ENCODE measurements at places on chromosomes 1 and 21.

GRCh38 chr1:34843392-34844251, 15.9 kb downstream of the SMIM12 start:
- no peak for DNase-seq

GRCh38 chr1:164971921-164972415, 384.5 kb downstream of the LMX1A start:
- DNase-seq, result no peak

DNA sequence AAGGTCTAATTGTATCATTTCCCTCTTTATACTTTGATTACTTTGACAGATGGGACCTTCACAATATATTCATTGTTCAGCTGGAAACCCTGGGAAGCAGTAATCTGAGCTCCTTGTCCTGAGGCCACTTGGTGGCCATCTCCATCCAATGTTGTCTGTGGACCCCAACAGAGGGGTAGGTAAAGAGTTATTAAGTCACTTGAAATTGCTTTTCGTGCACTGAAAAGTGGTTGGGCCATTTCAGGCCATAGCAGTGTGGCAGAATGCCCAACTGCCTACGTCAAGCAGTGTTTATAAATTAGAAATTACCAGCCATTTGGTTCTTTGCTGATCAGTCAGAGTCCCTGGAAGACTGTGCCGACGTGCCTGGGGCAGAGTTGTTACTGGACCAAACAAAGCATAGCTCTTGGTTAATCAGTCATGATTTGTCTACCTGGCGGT, 308.3 kb upstream of the USP25 start:
- no peak for DNase-seq

GRCh38 chr1:22776035-22776613, 65.5 kb downstream of the EPHB2 start:
- no peak for DNase-seq

DNA sequence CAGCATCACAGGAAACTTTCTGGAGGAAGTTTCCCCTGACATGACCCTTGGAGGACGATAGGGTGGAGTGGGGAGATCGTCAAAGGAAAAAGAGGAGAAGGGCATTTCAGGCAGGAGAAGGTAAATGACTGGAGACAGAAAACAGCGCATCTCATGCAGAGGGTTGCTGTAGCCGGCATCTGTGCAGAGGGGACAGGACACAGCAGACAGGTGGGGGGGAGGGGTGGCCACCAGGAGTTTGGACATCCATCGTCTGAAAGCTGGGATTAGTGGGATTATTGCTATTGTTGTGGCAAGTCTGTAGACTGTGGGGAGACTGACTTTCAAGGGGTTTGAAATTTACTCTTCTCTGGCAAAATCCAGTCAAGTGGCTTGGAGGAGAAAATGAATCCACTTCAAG, 463.9 kb downstream of the OMA1 start:
- DNase-seq, result peak; percentile 56

- DNase-seq, result peak; percentile 40
Observed at GRCh38 chr1:228860911-228861831, 125.9 kb downstream of the RHOU start.

GRCh38 chr1:186819126-186819525, 9.6 kb upstream of the PLA2G4A start:
- no peak for DNase-seq

GRCh38 chr1:212346601-212347000, 61.4 kb downstream of the PPP2R5A start:
- no peak for DNase-seq

DNA sequence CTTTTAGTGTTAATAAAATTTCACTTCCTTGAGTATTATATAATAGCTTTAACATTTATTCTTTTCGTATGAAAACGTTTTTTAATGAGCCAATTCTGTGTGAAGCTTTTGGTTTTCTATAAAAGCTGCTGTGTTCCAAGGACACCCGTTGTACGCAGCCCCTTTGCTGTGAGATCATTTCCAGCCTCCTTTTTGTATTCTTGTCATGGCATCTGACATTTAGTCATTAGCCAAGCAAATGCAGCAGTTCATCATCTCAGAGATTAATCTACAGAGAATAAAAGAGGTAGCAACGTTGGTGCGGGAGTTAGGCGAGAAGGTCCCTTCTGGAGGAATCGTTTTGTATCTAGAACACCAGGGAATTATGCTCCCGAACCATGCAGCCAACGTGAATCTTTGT, 1.3 kb upstream of the UMODL1 start:
- DNase-seq, result no peak

GRCh38 chr1:203954788-203955552, 93.6 kb downstream of the SNRPE start:
- DNase-seq, result no peak

DNA sequence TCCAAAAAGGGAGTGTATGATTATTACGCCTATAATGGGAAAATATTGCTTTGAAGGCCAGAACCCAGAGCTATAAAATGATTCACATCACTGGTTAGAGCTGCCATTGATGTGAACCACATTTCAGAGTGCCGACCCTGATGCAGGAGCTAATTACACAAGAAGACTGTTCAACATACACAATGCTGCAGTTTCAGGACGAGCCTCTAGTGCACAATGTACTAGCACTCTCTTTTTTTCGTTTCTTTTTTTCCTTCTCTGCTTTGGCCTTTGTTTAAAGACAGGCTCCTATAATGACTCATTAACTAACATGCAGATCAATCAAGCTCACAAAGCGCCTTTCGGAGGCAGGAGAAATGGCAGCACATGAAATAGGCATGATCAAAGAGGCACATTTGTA, 66.0 kb upstream of the HMGB4 start:
- DNase-seq, result no peak

GRCh38 chr1:61135291-61135690, 52.9 kb downstream of the NFIA start:
- DNase-seq, result no peak

DNA sequence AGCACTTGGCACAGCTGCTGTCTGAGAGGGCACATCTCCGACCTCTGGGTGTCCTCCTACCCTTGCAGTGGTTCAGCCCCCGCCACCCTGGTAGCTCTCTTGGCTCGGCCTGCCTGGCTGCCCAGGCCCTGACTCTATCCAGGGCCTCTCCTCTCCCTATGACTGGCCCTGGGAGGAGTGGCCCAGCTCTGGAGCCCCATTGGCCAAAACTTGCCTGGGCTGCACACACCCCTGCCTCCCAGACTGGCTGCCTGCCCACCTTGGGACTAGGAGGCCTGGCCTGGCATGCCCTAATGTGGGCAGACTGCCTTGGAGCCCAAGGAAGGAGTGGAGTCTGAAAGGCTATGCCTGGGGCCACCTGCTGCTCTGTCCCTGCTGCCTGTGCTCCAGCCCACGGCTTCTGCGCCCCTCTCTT, 33.6 kb downstream of the ACOT11 start:
- DNase-seq, result no peak

DNA sequence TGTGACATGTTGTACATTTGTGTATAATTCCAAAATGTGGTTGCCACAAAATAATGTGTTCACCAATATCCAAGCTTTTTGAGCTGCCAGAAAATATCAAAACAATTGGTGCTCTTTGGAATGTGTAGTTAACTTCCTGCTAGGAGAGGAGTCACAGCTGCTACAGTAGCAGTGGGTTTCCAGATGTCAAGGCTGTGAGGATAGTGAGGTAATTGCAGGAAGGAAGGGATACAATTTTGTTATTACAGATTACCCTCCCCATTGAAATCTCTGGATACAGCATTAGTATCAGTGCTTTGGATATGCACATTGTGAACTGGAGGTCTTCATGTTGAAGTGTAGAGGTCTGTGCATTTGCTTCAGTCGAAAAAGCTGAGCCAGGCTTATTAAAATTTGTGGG, 253.2 kb downstream of the PTPRC start:
- DNase-seq, result no peak

DNA sequence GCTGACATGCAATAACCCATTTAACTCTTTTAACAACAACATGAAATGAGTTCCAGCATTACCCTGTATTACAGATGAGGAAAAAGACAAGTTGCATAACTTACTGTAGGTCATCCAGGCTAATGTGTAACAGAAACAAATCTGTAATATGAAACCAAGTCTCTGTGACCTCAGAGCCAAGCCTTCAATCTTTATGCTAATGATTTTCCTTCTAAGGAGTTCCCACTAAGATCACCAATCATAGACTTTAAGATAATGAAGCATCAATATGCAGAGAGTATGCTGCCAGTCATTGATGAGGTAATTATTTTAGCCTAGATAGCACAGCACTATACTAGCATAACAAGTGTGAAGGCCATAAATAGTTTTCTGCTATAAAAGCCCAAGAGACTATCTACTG, 35.6 kb upstream of the RNPC3 start:
- DNase-seq, result no peak

DNA sequence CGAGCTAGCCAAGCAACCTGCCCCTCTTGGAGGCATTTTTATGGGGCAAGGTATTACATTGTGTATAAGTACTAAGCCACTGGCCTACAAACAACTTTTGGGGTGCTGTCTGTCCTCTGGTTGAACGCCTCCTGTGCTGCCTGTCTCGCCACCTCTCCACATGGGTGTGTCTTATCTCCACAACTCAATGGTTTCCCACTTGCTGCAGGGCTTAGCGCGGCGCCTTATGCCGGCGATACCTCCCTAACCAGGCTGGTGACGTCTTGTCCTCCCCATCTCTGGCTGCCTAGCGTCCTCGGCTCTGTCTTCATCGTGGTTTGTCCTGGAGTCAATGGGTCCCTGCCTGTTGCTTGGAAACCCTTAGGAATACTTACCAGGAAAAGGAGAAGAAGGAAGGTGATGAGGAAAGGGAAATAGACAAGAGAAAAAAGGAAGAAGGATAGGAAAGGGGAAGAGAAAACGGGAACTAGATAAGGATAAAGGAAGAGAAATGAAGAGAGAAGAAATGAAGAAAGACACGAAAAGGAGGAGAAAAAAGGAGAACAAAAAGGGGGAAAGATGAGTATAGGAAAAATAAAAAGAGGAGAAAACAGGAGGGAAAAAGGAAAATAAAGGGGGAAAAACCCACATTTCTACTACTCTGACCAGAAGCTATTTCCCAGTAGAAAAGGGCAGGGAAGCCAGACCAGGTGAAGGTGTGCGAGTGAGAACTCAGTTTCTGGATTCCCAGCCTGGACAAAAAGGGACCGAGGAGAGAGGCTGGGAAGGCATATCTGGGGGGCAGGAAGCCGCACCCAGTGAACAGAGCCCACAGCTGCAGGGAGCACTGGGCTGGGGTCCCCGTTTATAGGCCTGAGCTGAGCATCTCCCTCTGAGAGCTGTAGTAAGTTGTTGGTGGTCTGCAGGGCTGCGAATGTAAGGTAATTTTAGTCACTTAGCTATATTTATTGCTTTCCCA, 86.2 kb downstream of the CLIC6 start:
- DNase-seq, result no peak

- no peak for DNase-seq
Observed at GRCh38 chr1:11531314-11531870, 52.4 kb downstream of the DISP3 start.

DNA sequence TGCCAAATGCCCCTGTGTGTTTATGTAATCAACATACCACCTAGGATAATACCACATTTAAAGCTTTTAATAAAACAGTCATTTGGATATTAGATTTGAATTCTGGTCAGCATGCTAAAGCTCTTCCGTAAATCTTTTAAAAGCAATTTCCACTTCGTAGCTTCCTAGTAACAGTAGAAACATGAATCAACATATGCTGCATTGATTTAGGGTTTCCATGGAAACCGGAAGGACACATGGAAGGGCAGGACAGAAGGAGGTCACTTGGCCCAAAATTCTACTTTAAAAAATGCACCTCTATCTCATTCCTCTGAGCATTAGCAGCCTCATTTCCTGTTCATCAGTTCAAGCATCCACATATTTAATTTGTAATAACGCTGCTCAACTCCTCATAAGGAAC, 8.1 kb downstream of the RGS8 start:
- DNase-seq, result no peak

- no peak for DNase-seq
Observed at GRCh38 chr1:35553851-35554250, 3.4 kb downstream of the KIAA0319L start.

GRCh38 chr1:234614081-234614489, 4.1 kb upstream of the IRF2BP2 start:
- DNase-seq, result no peak

- no peak for DNase-seq
Observed at GRCh38 chr1:79808816-79809475, 802.4 kb upstream of the ADGRL4 start.

DNA sequence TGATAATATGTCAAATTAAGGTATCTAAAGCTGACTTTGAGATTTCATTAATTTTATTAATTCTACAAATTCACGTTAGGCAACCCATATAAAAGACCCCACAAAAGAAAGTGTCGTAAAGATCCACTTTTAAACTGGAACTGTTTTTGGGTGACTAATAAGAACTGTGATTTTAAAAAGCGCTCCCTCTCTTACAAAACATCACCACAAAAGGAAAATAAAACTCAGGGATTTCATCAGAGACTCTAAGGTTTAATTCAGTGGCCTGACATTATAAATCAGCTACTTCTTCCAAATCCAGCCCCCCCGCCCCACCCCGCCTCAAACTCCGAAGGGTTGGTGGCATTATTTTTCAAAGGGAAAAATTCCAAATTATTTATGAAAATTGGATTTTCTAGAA, 2.7 kb downstream of the COL24A1 start:
- no peak for DNase-seq

DNA sequence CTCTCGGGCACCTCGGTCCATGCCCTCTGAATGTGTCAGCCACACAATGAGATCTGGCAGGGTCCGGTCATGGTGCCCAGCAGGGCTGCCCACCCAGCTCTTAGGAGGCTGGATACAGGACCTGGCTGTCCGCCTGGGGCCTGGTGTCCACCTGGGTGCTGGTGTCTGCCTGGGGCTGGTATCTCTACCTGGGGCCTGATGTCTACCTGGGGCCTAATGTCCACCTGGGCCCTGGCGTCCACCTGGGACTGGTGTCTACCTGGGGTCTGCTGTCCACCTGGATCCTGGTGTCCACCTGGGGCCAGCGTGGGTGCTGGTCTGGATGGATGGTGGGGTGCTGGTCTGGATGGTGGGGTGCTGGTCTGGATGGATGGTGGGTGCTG, 45.1 kb upstream of the ACTRT2 start:
- no peak for DNase-seq

- DNase-seq, result no peak
Observed at GRCh38 chr1:180358649-180359048, 128.6 kb downstream of the LHX4 start.

- no peak for DNase-seq
Observed at GRCh38 chr1:22782406-22782805, 71.8 kb downstream of the EPHB2 start.

DNA sequence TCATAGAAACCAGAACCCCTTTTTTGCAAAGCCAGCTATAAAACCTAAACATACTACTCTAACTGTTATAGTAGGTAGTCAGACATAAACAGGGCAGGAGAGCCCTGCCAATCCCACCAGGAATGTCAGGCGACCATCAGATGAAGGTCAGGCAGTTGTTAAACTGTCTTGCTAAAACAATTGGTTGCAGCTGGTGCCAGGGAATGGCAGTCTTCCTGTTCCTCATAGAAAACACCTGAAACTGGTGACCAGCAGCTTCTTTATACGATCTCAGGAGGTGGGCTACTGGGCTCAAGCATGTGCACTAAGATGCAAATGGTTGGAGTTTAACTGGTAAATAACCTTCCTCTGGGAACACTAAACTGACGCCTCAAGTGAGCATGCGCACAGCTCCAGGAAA, 224.1 kb downstream of the COL11A1 start:
- DNase-seq, result no peak

Data from ecto neural progenitor cell (in vitro differentiated cells).